NCI-H460 (cell line): ENCODE measurements at places on chromosomes 13 and 19. TPM values are rescaled to one million over a fixed set of nuclear protein-coding genes. Genes with fewer than 3 reads are reported as not detected.

CCNE1 gene
- total RNA-seq, result 5.4 and 5.6 TPM in 2 replicates

DNA sequence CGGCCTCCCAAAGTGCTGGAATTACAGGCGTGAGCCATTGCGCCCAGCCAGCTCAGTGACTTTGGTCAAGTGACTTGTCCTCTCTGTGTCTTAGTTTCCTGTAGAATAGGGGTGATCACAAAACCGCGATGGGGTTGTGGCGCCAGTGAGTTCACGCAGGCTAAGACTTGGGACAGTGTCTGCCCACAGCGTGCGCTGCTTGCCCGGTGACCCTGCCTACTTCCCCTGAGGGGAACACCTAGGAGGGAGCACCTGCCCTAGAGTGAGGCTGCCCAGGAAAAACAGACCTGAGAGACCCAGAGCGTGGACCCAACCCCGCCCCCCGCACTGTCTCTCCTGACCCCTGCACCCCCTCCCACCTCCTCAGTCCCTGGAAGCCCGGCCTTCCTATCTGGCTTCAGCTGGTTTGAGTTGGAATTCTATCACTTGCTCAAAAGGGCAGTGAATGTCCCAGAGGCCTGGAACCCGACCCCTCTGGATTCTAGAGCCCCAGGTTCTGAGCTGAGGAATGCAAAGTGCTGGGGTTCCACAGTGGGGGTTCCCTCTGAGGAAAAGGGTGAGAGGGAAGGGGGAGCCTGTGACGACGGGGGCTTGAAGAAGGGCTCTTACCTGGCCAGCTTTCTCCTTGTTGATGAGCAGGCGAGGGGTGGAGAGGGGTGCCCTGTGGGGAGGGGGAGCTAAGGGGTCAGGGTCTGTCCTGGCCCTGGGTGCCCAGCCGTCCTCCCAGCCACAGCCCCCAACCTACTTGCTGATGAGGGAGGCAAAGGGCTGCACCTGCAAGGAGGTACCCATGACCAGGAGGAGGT lies 2.2 kb upstream of the RINL start:
- no peak for DNase-seq

DNA sequence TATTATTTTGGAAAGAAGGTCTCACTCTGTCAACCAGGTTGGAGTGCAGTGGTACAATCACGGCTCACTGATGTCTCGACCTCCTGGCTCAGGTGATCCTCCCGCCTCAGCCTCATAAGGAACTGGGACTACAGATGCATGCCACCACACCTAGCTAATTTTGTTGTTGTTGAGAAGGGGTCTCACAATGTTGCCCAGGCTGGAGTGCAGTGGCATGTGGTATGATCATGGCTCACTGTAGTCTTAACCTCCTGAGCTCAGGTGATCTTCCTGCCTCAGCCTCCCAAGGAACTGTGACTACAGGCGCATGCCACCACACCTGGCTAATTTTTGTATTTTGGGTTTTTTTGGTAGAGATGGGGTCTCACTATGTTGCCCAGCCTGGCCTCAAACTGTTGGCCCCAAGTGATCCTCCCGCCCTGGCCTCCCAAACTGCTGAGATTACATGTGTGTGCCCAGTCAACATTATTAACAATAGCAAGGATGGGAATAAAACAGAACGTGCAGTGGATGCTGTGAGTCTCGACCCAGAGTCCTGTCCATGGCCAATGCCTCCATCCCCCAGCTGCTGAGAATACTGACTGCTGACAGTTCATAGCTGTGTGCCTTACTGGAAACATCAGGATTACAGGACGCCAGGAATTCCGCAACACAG lies 5.4 kb upstream of the MBD3L3 start:
- no peak for DNase-seq

DNA sequence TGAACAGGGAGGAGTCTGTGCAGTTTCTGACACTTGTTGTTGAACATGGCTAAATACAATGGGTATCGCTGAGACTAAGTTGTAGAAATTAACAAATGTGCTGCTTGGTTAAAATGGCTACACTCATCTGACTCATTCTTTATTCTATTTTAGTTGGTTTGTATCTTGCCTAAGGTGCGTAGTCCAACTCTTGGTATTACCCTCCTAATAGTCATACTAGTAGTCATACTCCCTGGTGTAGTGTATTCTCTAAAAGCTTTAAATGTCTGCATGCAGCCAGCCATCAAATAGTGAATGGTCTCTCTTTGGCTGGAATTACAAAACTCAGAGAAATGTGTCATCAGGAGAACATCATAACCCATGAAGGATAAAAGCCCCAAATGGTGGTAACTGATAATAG lies 16.1 kb downstream of the CEACAM6 start:
- no peak for DNase-seq

DNA sequence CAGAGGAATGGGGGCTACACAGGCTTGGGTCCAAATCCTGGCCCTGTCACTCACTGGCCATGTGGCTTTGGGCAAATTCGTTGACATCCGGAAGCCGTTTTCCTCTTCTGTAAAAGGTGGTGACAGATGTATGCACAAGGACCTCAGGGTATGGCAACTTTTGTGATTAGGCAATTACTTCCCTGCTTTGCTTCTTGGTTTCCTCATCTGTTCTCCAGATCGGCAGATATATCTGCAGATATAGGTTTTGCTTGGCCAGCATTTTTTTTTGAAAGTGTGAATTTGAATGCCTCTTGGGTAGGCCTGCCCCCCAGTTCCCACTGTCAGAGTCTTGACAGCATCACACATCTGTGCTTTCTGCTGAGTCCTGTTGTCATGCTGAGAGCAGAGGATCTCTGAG lies 17.7 kb downstream of the TMEM272 start:
- no peak for DNase-seq

DNA sequence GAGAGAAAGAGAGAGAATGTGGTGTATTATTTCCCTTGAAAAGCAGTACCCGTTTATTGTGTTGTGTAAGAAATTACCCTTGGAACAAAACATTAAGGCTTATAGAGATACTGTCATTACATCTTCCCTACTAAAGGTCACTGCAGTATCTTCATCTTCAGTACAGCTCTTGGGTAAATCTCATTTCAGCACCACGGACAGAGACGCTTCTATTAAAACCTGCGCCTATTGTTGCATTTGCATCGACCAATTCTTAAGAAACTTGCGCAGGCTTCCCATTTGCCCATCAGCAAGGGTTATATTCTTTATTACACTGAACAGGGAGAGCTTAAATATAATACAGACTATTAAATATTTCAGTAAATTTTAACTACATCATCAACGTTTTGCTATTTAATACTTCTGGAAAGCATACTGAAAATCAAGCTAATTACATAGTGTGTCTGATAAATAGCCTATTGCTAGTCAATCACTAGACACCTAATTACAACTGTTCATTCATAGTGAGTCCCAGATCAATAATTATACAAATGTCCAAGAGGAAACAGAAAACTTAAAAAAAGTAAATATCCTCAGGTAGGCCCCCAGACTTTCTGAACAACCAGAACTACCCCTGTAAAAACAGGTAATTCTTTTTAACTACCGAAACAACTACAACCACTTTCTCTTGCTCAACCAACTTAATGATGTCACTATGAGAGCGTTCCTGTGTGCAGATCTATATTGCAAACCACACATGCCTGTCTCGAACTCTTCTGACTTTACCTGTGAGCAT lies 350.6 kb downstream of the LIG4 start:
- DNase-seq, result peak; percentile 74

DNA sequence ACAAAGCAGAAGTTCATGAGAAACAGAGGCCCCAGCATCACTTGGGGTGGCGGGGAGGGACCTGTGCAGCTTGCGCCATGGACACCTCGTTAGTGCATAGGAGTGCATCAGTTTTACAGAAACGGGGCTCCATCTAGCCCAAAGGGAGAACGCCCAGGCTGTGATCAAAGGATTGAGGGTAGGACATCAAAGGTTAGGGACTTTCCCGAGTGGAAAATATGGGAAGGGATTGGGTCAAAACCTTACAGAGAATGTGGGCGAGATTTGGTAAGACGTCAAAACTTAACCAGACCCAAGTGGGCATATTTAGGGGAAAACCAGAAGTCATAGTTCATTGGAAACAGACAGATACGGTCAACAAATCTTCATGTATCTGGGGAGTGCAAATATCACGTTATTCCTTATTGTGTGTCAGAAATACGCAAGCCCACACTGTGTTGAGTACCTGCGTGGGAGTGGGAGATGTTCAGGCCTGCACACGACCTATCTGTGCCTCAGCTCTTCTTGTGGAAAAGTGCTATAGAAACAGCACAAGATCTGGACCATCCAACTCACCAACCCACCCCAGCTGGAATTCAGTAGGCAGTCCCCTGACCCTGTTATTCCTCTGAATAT lies 9.4 kb upstream of the GRAMD1A start:
- no peak for DNase-seq
